ENCODE measurements at places on chromosomes 3 and 15.

GRCh38 chr15:52290800-52291199 is 4.8 kb downstream of the MYO5C start:
- no peak for DNase-seq

DNA sequence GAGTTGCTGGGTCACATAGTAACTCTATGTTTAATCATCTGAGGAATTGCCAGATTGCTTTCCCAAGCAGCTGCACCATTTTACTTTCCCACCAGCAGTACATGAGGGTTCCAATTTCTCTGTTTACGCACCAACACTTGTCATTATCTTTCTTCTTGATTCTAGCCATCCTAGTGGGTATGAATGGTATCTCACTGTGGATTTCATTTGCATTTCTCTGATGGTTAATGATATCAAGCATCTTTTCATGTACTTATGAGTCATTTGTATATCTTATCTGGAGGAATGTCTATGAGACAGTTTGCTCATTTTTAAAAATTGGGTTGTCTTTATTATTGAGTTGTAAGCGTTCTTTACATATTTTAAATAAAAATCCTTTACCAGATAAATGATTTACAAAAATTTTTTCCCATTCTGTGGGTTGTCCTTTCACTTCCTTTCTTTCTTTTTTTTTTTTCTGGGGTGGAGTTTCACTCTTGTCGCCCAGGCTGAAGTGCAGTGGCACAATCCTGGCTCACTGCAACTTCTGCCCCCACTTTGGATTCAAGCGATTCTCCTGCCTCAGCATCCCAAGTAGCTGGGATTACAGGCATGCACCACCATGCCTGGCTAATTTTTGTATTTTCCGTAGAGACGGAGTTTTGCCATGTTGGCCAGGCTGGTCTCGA is 8.9 kb upstream of the SGO1 start:
- DNase-seq, result no peak

- DNase-seq, result no peak
Observed at GRCh38 chr3:59873576-59874230, 823.9 kb upstream of the CFAP20DC start.

GRCh38 chr3:51522273-51522962 is 16.1 kb upstream of the RAD54L2 start:
- no peak for DNase-seq

DNA sequence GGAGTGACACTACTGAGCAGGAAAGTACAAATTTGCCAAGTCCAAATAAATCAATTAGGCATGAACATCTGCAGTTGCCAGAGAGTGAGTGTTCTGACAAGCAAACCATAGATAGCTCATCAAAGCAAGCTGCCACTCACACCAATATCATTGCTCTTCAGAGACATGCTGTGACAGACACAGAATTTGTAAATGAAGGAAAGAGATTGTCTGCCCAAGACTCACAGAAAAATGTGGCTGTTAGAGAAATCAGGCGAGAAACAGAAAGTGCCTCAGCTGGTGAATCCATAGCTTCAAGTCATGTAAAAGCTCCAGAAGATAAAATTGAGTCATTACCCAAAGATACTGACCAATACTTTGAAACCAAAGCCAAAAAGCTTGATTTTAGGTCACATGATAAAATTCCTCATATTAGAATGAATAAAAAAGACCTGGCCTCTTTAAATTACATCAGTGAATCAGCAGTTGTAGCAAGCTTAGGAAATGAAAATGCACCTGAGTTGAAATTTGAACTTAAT is 50.8 kb downstream of the CRYBG3 start:
- DNase-seq, result no peak

GRCh38 chr3:139322346-139322745 is 21.5 kb upstream of the MRPS22 start:
- no peak for DNase-seq

GRCh38 chr15:28914046-28914445 is 28.3 kb downstream of the APBA2 start:
- DNase-seq, result no peak

GRCh38 chr3:138066383-138066782 is 49.0 kb downstream of the DZIP1L start:
- peak; percentile 29 for DNase-seq

- DNase-seq, result no peak
Observed at GRCh38 chr3:109973733-109974132, 636.4 kb upstream of the DPPA4 start.

DNA sequence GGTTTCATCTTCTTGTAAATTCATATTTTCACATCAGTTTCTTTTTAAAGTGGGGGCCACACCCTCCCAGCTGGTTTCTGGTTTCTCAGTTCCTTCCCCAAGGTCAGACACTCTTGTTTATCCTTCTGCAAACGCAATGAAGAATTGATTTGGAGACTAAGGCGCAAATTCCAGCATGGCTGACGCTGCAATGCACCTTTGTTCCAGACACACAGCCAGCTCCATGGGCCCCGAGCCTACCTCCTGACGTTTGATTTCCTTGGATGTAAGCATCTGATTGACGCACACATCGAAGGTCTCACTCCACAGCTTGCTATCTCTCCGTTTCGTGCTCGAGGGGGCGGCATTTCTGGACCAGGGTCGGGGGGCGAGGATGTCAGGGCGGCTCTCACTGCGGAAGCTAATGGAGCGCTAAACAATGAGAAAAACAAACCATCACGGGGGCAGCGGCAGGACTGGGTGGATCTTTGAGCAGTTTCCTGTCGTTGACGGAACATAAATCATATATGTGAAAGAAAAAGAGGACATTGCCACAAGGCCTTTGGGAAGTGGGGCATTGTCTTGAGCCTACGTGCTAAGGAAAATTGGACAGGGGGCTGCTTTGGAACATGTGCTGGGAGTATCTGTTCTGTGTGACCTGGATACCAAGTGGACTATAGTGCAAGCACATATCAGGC is 46.9 kb downstream of the ARHGEF3 start:
- peak; percentile 63 for DNase-seq

GRCh38 chr3:25843332-25843731 is 53.4 kb downstream of the OXSM start:
- DNase-seq, result no peak

- DNase-seq, result peak; percentile 90
Observed at GRCh38 chr15:65856821-65857455, 12.4 kb upstream of the RAB11A start.

DNA sequence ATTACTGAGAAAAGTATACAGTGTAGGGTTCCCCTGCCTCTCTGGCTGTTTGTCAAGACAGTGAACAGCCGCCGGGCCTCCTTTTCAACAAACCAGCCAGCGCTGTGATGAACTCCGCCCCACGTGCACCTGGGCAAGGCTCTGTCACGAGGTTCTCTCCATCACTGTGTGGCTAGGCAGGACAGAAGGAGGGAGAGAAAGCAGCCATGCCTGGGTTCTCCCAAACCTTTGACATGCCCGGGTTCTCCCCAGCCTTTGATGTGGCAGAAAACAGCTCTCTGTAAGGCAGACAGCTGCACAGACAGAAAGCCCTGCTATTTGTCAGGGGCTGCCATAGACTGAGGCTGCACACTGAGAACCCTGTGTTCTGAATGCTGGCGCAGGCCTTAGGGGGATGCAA is 101.4 kb upstream of the TRPM1 start:
- peak; percentile 31 for DNase-seq

DNA sequence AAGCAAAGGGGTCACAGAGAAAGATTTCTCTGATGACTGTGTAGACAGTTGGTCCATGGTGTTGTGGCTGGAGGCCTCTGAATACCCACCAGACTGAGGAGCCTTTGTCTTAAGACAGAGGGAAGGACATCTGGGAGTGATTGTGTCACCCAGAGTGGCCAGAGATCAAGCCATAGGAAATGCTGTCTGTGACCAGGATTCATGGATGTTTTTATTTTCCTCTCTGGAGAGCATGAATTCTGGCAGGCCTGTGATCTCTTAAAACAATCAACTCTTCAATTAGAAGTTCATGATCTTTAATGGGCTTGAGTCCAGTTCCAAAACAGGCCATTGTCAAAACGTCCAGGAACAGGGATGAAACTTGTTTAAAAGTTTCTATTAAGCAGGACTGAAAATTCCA is 198.9 kb upstream of the CTDSPL start:
- DNase-seq, result no peak

GRCh38 chr3:135325096-135325495 is 530.0 kb downstream of the EPHB1 start:
- DNase-seq, result no peak

DNA sequence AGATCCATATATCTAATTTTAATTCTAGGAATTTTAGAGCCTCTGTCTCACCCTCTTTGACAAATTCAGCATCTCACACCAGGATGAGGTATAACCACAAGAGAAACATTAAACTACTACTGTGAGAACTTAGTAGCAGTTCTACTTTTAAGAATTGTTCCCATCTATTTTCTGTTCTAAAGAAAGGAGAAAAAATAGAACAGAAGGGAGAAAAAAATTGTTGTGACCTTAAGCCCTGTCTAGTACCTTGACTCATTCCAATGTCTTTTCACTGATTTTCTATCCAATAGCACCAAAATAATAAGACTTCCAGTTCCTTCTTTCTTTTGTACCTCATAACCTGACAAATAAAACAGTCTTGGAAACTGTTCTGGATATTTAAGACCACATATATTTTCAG is 37.0 kb downstream of the FRMD5 start:
- DNase-seq, result no peak

DNA sequence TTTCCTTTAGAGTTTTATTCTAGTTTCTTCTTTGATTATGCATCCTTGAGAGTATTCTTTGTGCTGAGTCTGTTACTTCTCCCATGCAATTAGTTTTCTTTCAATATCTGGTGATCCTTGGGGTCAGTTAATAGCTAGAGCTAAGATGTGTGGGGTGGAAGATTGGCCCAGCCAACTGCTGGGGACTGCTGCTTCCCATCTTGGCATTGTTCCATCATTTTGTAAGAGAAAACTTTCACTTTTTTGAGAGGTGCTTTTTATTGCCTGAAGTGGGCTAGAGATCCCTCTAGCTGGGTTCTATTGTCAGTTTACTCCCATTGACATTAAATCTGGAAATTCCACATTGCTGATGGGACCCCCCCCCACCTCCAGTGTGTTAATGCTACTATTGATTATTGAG is 15.4 kb downstream of the BCL2L10 start:
- no peak for DNase-seq

- no peak for DNase-seq
Observed at GRCh38 chr3:194672876-194673275, 885 bp upstream of the LSG1 start.

GRCh38 chr15:62749036-62749815 is 293.3 kb upstream of the TPM1 start:
- DNase-seq, result no peak

- no peak for DNase-seq
Observed at GRCh38 chr3:28139967-28140634, 101.3 kb upstream of the CMC1 start.

GRCh38 chr3:36597422-36597821 is 166.9 kb downstream of the DCLK3 start:
- DNase-seq, result no peak

DNA sequence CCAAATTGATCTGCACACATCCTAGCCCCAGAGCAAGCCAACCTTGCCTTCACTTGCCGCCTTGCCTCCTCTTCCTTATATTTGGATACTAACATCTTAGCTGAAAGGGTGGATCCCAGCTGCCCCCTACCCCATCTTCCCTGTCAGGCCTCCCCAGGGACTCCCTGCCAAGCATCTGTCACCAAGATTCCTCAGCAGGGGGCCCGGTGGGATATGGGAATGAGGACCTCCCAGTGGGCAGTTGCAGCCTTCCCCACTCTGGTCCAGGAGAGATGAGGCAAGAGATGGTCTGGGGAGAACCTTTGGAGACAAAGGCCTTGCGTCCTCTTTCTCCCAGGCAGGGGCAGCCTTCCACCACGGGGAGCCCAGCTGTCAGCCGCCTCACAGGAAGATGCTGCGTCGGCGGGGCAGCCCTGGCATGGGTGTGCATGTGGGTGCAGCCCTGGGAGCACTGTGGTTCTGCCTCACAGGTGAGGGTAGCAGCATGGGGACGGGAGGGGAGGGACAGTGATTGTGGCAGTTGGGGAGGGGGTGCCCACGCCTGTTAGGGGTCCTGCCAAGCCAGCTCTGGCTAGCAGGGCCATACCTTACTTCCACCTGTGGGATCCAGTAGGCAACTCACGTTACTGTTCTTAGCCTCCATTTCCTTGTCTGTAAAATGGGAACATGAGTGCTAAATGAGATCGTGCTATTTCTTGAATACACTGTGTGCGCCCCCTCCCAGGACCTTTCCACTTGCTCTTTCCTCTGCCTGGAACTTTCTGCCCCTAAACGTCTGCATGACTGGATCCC is 15.3 kb downstream of the CD276 start:
- DNase-seq, result no peak

DNA sequence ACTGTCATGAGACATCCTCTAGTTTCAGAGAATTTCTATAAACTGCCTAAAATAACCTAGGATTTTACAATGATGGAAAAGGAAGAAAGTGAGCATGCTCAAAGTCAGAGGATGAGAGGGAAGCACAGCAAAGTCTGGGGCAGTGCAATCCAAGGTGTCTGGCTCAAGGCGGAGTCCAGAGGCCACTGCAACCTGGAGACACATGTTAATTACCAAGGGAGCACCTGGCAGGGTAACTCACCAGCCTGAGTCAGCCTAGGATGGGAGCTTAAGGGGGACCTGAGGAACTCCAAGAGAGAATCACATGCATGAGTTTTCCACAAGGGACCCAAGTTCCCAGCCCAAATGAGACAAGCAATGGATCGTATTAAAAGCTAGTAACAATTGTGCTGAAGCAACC is 49.8 kb downstream of the PLD1 start:
- DNase-seq, result no peak

- DNase-seq, result no peak
Observed at GRCh38 chr3:96991231-96991630, 176.8 kb downstream of the EPHA6 start.

GRCh38 chr15:37061996-37062395 is 38.4 kb downstream of the MEIS2 start:
- no peak for DNase-seq

DNA sequence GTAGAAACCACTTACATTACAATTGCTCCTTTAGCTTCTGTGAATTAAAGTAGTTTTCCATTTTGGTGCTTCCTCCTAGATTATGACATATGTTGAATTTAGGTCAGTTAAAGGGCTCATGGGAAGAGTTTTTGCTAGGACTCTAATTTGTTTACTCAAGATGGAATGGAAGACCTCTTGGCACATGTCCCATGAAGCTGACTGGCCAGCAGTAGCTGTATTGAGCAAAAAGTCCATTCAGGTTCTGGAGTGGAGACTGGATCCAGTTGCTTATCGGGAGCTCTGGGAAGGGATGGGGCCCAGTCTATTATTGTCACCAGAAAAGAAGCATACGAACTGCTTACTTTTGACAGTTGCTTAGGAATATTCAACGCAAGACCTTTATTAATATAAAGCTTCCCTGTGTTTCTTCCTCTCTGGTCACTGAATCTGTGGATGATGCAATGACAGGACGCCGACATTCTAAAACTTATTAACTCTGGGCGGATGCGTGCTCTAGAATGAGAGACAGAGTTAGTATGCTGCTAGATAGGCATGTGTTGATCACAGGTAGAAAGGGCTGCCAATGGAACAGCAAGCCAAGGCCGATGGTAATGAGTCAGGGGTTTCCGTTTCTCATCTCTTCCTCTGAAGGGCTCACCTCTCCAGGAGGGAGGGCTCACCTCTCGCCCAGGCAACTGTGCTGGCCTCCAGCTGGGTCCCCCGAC is 155.8 kb downstream of the NR1D2 start:
- no peak for DNase-seq

Data from activated CD8-positive, alpha-beta T cell treated with anti-CD3 and anti-CD28 coated beads, Interleukin-2, amount 10 ng/mL, durations not matched to agents 7 days and 5 days (primary cell).